ENCODE measurements at places on chromosomes 3 and 15.
A peak's percentile ranks its signal among the peaks of the same experiment; 100 is the strongest.

GRCh38 chr3:116096631-116097030, 348.7 kb downstream of the LSAMP start:
- no peaks in the 10 kb centered on the region for H3K27me3 ChIP-seq
- H3K36me3 ChIP-seq = no peaks in the 10 kb centered on the region
- no peak for DNase-seq
- no peaks in the 10 kb centered on the region for H3K4me1 ChIP-seq
- no peak overlapping the region for H3K4me3 ChIP-seq

DNA sequence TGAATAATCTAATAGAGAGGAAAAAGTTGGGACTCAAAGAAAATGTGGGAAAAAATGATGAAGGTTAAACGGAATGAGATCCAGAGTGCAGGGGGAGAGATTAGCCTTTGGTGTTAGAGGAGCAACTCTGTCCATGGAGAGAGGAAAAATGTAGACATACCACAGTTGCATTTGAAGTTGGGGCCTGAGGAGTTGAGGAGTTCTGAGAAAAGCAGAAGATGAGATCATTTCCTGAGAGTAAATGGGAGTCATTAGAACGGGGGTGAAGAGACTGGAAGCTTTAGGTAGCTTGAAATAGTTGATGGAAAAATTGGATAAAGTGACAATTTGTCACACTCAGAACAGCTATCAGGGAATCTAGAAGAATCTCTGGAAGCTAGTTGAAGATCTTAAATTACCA, 7.3 kb downstream of the CCR5AS start:
- H3K36me3 ChIP-seq = no peaks in the 10 kb centered on the region
- peaks cover 4% of the 10 kb centered on the region for H3K27me3 ChIP-seq
- DNase-seq = no peak
- no peak overlapping the region for H3K4me3 ChIP-seq

DNA sequence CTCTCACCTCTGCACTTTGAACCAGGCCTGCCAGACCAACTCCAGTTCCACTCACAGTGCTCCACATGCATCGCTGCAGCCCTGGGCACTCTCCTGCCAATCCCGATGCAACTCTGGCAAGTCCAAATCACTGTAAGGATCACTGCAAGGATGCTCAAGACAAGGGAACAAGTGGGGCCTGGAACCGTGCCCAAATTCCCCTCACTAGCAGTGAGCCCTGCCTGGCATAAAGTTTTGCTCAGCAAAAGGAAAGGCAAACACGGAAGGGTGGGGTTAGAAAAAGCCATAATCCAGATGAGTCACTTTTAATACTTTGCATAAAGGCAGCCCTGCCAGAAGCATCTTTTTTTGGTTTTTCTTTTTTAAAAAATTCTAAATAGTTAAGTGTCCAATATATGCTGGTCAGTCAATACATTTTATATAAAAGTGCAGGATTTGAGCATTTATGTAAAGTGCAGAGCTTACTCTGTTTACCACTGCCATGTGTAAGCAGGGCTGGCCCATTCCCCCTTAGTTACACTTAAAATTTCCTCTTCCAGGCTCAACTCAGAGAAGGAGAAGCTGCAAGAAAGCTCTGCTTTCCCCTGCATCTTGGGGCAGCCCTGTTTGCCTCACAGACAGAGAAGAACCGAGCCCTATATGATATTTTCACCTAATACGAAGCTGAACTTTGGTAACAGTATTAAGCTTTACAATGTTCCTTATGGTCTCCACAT, 102.2 kb downstream of the CD47 start:
- peak overlapping the region; percentile 22 for H3K27ac ChIP-seq
- peak; percentile 57 for DNase-seq
- peaks cover 27% of the 10 kb centered on the region for H3K4me1 ChIP-seq
- H3K36me3 ChIP-seq = no peaks in the 10 kb centered on the region
- H3K27me3 ChIP-seq = no peaks in the 10 kb centered on the region
- no peak overlapping the region for H3K4me3 ChIP-seq

DNA sequence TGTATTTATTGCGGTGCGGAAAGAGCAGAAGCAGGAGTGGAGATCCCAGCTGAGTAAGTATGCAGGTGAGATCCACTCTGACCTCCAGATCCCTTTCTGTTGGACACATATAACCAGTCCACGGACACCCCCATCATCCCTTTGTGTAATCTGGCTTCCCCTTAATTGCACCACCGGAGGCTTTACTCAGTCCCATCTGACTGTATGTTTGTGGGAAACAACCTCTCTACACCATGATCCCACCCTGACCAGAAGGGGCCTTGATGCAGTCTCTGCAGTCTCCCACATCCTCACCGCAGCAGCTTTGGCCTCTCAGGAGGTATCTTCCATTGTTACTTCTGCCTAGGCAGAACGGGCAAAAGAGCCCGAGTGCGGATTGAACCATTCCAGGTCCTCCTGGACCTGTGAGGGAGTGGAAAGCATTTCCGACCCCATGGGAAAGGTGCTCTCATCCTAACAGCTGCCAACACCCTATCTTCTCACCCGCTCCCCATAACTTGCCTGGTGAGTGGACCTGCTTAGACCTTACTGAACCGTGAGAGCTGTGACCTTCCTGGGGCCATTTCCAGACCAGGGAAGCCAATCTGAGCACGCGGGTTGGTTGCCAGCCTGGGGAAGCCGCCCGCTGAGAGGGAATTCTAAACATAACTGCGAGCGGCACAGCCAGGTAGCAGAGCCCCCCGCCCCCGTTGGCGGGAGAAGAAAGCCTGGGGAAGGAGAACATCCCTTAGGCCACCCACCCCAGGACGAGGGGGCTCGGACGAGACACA, 1.1 kb downstream of the SLCO2A1 start:
- no peaks in the 10 kb centered on the region for H3K36me3 ChIP-seq
- no peak overlapping the region for H3K27ac ChIP-seq
- H3K27me3 ChIP-seq = peaks cover 37% of the 10 kb centered on the region
- H3K4me1 ChIP-seq = peaks cover 19% of the 10 kb centered on the region
- H3K4me3 ChIP-seq = peak overlapping the region; percentile 51
- DNase-seq = no peak

DNA sequence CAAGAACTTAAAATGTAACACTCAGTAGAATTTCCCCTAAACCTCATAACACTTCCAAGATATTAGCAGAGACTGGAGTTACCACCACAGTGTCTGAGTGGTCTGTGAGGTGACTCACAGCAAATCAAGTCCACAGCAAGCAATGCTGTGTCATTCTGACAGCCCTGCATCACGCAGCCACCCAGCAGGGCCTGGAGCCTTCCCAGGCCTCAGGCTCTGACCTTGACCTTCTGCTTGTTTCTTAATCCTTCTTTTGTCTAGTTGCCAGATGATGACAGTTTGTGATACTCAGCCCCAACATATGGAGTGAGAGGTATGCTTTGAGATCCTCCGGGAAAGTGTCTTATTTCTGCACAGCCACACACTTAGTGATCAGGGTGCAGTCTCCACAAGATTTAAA, 82.5 kb downstream of the TOP2B start:
- no peaks in the 10 kb centered on the region for H3K27me3 ChIP-seq
- H3K27ac ChIP-seq = no peak overlapping the region
- H3K36me3 ChIP-seq = peaks cover 17% of the 10 kb centered on the region
- H3K4me3 ChIP-seq = no peak overlapping the region

All from muscle of leg (tissue), 16 donors.